RCC 7860 (cell line): ENCODE measurements at places on chromosomes 4 and X.

GRCh38 chr4:93327346-93327745, 501.2 kb upstream of the ATOH1 start:
- DNase-seq: no peak

- no peak for DNase-seq
Measured at GRCh38 chr4:169971456-169972015, 54.7 kb downstream of the MFAP3L start.

DNA sequence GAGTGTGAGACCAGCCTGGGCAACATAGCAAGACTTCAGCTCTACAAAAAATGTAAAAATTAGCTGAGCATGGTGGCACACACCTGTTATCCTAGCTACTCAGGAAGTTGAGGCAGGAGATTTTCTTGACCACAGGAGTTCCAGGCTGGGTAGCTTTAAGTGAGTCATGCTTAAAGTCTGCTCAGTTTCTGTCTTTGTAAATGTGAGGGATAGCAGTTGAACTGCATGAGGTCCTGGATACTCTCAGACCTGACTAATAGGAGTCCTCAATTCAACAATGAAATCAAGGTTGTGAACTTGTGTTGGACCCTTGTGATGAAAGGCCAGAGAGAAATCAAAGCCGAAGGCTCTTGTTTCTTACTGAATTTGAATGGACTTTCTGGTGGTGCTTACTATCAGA, 45.2 kb downstream of the STARD8 start:
- peak; percentile 70 for DNase-seq

DNA sequence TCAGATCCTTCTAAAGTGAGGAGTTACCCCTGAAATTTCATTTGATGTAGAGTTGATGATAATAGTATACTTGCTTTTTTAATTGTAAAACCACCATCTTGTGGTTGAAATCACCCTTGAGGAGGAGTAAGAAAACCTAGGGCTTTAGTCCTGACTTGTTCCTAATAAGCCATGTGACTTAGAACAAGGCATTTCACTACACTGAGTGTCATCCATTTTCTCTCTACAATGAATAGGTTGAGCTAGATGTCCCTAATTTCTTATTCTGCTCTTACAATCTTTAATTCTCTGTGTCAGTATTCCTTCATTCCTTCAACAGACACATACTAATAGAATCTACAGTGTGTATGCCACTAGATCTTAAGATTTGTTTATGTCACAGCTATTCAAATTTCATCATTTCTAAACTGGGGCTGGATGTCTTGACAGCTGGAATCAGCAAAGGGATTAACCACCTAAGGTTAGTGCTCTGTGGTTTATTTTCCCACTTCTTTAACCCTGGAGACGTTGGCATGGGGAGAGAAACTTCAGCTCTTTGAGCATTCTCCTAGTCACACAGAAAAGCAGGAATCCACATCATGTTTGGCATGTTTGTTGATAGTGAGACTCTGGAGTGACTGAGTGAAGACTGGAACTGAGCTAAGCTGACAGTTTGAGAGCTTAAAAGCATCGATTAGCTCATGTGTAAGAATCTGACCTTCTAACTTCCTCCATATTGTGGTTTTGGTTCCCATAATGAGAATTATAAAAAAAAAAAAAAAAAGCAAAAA, 246.3 kb downstream of the NDST4 start:
- no peak for DNase-seq

DNA sequence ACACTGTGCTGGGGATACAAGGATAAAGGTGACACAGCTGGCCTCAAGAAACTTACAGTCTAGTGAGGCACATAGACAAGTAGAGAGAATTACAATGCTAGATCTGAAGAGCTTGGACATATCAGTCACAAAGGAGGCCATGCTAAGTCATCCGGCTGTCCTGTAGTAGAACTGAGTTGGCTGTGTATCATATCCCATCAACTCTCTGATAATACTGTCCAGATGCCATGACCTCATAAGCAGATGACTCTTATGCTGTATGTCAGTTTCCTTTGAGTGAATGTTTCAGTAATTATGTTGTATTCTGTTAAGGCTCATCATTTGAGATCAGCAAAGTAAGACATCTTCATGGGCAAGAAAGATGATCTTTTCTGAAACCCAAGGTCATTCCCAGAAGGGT, 442.9 kb downstream of the MID1IP1 start:
- no peak for DNase-seq

DNA sequence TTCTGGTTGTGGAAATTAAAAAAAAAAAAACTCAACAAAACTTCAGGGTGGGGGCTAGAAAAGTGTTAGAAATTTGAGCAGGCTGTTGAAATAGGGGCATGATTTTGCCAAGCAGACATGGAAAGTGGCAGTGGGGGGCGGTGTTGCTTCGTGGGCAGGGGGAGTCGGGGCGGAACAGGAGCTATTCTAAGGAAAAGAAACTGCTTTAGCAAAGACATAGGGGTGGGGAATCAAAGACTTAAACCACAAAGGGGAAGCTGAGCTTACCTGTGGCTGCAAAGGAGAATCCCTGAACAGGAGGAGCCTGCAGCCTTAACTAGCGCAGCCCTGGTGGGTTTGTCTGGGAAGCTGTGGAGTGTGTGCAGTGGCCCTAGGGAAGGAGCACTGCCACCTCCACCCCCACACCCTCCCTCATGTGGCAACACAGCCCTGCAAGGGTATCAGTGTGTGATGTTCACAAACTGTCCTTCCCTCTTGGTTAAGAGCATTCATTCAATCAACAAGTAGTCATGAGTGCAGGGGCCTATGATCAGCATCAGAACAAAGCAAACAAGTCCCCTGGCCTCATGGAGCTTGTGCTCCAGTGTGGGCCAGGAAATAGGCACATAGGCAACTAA, 20.5 kb downstream of the SEL1L3 start:
- DNase-seq: no peak

DNA sequence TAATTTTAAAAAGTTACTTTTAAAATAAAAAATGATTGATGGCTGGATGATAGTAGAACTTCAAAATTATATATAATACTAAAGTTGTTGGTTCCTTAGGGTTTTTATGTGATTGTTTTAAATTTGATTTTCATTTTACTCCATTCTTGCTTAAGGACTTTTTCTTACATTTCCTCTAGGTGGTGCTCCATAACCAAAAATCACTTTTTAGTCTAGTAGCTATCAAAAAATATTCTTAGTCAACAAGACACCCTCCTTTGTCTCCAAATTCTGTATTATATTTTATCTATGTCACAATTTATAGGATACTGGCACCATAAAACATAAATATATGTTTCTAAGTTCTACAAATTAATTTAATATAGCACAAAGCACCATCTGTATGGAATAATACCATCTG, 67.2 kb upstream of the BRWD3 start:
- DNase-seq: peak; percentile 5

DNA sequence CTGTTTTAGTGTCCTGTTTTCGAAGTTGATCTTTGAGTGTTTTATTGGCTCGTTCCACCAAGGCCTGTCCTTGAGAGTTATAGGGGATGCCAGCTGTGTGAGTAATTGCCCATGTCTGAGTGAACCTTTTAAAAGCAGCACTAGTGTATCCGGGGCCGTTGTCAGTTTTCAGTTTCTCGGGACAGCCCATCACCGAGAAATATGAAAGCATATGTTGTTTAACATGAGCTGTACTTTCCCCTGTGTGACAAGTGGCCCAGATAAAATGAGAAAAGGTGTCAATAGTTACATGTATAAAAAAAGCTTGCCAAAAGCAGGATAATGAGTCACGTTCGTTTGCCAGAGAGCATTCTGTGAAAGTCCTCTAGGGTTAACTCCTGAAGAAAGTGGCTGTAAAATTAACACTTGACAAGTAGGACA, 48.6 kb upstream of the RASSF6 start:
- DNase-seq: no peak

DNA sequence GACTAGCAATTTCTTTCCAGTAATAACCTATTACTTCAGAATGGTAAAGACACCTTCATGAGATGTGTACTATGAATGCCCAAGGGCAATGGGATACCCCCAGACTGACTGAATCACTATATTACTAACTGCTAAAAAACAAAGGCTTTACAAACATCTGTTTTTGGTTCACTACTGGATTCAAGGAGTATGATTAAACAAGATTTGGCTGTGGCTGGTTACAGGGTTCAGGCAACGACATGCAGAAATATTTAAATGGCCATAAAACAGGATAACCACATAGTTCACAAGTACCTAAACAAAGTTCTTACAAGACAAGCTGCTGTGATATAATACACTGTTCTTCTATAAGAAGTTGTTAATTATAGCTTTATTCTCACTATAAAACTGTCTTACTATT, 128.2 kb downstream of the FRYL start:
- DNase-seq: no peak

GRCh38 chrX:78708262-78708661, 39.3 kb upstream of the LPAR4 start:
- peak; percentile 9 for DNase-seq

GRCh38 chrX:139018436-139018835, 306.9 kb upstream of the FGF13 start:
- DNase-seq: no peak

DNA sequence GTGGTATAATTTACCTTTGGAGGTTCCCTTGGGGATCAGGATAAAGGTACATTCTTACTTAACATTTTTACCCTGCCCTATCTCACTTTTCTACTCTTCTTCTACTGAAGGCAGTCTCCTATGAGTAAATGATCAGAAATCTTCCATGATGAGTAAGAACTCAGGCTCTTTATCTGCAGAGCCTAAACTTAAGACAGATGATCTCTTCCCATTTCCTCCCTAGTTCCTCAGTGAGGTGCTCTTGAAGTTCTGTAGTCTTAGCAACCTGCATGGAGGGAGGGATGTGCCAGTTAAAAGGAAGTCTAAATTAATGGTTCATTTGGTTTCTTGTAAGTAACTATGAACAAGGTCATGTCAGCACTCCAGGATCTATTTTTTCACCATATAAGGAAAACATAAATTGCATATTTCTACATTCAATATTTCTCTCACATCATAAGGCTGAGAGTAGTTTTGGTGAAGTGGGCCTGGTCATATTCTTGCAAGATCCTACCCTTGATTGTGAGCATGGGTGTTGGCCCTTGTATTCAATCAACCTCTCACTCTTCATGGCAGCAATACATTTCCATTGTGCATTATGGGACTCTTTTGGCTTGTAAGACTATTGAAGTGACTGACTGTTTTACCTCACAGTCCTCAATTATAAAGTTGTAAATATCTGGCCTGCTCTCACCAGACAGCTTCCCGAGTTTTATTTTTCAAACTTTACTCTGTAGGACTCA, 295.5 kb downstream of the SLC7A11 start:
- no peak for DNase-seq

- DNase-seq: no peak
Measured at GRCh38 chr4:38764277-38764676, 18.5 kb downstream of the TLR10 start.

GRCh38 chrX:49225858-49226257, 7.3 kb downstream of the CACNA1F start:
- no peak for DNase-seq

- DNase-seq: no peak
Measured at GRCh38 chrX:9341291-9342201, 123.3 kb upstream of the TBL1X start.

DNA sequence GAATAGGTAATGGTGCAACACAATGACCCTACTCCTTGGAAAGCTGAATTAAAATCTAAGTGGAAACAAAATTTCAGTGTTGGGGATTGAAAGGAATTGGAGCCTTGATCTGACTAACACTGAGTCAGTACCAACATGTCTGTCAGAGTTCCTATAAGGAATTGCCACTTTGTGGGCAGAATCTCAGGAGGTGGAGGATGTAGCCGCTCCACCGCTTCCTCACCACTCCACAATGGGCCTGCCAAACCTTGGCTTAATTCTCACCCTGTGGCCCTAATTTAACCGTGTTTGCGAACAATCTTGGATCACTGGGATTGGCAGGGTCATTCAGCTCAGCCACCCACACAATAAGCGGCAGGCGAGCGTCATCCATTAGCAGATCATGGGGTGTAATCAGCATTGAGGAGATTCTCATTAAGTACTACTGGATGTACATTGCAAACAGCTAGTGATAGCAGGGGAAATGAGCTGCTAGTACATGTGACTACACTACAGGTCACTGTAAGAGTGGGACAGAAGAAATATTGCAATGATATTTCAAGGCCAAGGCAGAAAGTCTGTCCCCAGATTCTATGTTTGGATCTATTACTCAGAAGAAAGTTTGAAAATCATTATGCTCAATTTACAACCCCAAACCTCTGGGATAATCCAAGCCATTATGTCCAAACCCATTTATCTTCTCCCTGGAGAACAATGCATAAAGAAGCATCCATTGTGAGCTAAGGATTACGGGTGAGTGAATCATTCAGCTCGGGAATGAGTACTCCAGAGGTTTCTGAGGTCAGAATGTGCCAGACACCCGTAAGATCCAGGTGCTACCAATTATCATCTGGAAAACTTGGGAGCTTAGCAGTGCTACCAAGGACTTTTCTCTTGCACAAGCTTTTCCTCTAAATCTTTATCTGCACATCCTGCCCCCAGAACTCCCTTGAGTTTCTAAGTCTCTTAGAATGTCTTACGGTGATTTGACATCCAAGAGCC, 5.8 kb downstream of the SRPX start:
- peak; percentile 45 for DNase-seq

DNA sequence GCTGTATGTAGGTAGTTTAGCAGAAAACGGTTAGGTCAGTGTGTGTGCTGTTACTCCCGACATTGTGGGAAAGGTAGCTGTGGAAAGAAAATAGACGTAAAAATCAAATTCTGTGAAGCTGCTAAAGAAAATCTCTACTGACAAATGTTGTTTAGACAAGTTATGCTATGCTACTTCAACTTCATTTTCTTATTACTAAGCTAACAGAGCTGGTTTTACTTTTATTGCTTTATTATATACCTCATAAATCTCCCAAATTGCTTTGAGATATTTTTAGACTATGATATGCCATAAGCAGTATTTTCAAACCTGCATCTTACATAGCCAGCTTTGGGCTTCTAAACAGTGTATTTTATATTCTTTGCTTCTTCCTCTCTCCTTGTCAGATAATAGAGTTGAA, 108.2 kb upstream of the PACRGL start:
- DNase-seq: no peak

GRCh38 chr4:99960648-99961047, 10.6 kb upstream of the H2AZ1 start:
- DNase-seq: no peak

GRCh38 chrX:46254641-46255040, 290.6 kb downstream of the ZNF674 start:
- no peak for DNase-seq

GRCh38 chrX:112313201-112313600, 230.6 kb upstream of the TRPC5 start:
- DNase-seq: no peak
